ENCODE measurements at places on chromosomes 2 and 18. TPM values are rescaled to one million over a fixed set of nuclear protein-coding genes. Genes with fewer than 3 reads are reported as not detected.

DNA sequence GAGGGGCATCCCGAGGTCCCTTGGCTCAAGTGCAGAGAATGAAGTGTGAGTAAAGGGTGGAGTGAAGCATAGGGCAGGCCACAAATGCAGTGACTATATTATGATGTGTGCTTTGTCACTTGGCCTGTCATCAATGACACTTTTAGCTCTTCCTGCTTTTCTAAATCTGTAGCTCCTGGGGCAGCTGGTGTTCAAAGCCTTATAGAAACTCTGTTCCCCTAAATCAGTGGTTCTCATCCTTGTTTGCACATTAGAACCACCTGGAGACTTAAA is 135.6 kb upstream of the LGALSL start:
- H3K27ac ChIP-seq: no peak overlapping the region
- H3K27me3 ChIP-seq: no peaks in the 10 kb centered on the region
- no peaks in the 10 kb centered on the region for H3K36me3 ChIP-seq
- H3K4me1 ChIP-seq: no peaks in the 10 kb centered on the region
- H3K4me3 ChIP-seq: no peak overlapping the region

The PLCL1 gene
- total RNA-seq: not detected

The AQP12A gene
- not detected for total RNA-seq

DNA sequence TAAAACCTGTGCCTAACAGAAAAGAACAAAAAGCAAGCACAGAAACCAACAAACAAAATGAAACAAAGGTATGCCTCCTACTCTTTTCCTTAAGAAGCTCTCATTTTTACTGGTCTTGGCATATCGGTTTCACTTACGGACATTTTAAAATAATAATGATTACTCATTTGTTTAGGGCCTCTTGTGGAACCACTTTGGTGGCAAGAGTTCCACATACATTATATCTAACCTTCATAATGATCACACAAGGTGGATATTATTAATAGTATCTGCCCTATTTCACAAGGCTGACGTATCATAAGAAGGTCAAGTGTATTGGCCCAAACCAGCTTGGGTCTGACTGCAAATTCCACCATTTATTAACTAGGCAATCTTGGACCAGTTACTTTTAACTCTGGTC is 304.7 kb downstream of the TCF4 start:
- no peaks in the 10 kb centered on the region for H3K36me3 ChIP-seq
- H3K4me3 ChIP-seq: no peak overlapping the region
- H3K27me3 ChIP-seq: no peaks in the 10 kb centered on the region
- no peak for DNase-seq

- no peaks in the 10 kb centered on the region for H3K36me3 ChIP-seq
- DNase-seq: no peak
- no peaks in the 10 kb centered on the region for H3K4me1 ChIP-seq
- H3K27me3 ChIP-seq: no peaks in the 10 kb centered on the region
- no peak overlapping the region for H3K27ac ChIP-seq
Observed at GRCh38 chr2:52395912-52396311, 1364.0 kb upstream of the NRXN1 start.

DNA sequence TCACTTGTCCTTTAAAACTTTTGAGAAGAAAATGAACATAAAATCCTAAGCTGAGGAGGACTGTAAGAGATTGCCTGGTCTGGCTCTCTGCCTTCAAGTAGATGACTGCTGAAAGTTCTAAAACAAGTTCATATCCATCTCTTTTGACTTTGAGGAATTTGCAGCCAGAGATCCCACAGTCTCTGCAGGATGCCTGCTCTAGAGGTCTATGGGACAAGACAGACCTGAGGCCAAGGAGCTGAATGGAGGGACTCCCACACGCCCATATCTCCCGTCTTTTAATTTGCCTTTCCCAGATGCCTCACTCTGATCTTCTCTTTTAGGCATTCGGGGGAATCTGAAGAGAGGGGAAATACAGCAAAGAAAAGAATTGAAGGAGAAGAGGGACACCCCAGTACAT is 255.9 kb upstream of the RASGRP3 start:
- no peak overlapping the region for H3K27ac ChIP-seq
- H3K4me3 ChIP-seq: no peak overlapping the region
- no peaks in the 10 kb centered on the region for H3K27me3 ChIP-seq
- H3K4me1 ChIP-seq: no peaks in the 10 kb centered on the region
- DNase-seq: no peak

The MOGAT1 gene
- total RNA-seq: 0.67 TPM

GRCh38 chr18:500632-501405 is at the start of gene COLEC12:
COLEC12 (minus strand) TSS chr18:500701; CDS start chr18:500514, 187 bp downstream.
- H3K27ac ChIP-seq: no peak within 1 kb of the TSS
- peak within 1 kb of the TSS; percentile 53 for H3K4me3 ChIP-seq
- peaks cover 5% of the 10 kb centered on the region for H3K4me1 ChIP-seq
- peak; percentile 58 for DNase-seq

The TMEM247 gene
- not detected for total RNA-seq

The HTR2B gene
- total RNA-seq: not detected

The GPR45 gene
- not detected for total RNA-seq

- no peaks in the 10 kb centered on the region for H3K36me3 ChIP-seq
- H3K4me3 ChIP-seq: no peak overlapping the region
- no peaks in the 10 kb centered on the region for H3K27me3 ChIP-seq
- DNase-seq: no peak
- H3K4me1 ChIP-seq: peaks cover 22% of the 10 kb centered on the region
Observed at GRCh38 chr2:54577944-54578647, 122.0 kb downstream of the SPTBN1 start.

DNA sequence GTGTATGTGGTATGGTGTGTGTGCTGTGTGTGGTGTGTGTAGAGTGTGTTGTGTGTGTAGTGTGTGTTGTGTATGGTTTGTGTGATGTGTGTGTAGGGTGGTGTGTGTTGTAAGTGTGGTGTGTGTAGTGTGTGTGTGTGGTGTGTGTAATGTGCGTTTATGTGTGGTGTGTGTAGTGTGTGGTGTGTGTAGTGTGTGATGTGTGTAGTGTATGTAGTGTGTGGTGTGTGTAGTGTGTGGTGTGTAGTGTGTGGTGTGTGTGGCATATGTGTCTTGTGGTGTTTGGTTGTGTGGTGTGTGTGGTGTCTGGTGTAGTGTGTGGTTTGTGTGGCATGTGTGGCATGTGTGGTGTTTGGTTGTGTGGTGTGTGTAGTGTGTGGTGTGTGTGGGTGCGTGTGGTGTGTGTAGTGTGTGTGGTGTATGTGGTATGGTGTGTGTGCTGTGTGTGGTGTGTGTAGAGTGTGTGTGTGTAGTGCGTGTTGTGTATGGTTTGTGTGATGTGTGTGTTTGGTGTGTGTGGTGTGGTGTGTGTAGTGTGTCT is 4.0 kb upstream of the RTP5 start:
- H3K4me1 ChIP-seq: peaks cover 3% of the 10 kb centered on the region
- no peak overlapping the region for H3K27ac ChIP-seq
- peaks cover 16% of the 10 kb centered on the region for H3K27me3 ChIP-seq
